Neural crest cell (in vitro differentiated cells): ENCODE measurements at places on chromosomes 11 and 22. TPM values are rescaled to one million over a fixed set of nuclear protein-coding genes. Genes with fewer than 3 reads are reported as not detected.

PHF21B gene
- 36.5 and 40.4 TPM in 2 replicates for total RNA-seq

GRCh38 chr11:46912526-46913150 is 5.7 kb downstream of the LRP4 start:
- DNase-seq: peak; percentile 36
- peaks cover 6% of the 10 kb centered on the region for H3K27me3 ChIP-seq
- H3K27ac ChIP-seq: peak overlapping the region; percentile 74
- peak overlapping the region; percentile 85 for H3K4me3 ChIP-seq
- H3K36me3 ChIP-seq: no peaks in the 10 kb centered on the region

CHST1 gene
- total RNA-seq: 1.1 and 1.3 TPM in 2 replicates

CSF2RB gene
- not detected in 2 replicates for total RNA-seq

DNA sequence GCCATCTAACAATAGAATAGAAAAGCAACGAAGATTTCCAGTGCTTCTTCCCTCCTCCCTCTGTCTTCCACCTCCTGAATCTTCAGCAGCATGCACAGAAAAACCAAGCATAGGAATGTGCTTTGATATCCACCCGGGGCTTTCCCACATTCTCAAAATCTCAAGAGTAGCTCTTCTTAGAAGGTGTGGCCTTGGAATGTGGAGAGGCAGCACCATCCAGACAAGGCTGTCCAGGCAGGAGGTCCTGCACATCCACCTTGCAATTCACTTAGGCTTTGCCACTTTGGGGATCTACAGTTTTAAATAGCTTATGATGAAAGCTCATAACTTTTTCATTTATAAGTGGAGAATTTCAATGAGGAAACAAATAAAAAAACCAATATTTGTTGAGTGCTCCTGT is 72.9 kb downstream of the KIRREL3 start:
- H3K4me1 ChIP-seq: peaks cover 42% of the 10 kb centered on the region
- H3K36me3 ChIP-seq: no peaks in the 10 kb centered on the region
- H3K27me3 ChIP-seq: no peaks in the 10 kb centered on the region

DNA sequence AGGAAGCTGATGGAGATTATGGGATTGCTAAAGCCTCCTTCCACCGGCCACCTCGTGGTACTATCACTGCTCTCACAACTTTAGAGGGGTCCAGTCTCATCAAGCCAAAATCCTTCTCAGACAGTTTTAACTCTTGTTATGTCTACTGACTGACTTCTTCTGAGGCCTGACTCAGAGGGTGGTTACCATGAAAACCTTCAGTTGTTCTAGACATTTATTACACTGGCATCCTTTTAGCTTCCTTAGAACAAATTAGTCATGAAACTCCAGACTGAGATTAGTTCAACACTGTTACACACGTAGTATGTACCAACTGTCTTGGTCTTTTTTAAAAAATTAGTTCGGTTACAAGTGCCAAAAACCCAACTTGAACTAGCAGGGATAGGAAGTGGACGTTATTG is 7.5 kb downstream of the DIXDC1 start:
- no peaks in the 10 kb centered on the region for H3K27me3 ChIP-seq
- DNase-seq: no peak
- H3K27ac ChIP-seq: no peak overlapping the region
- no peaks in the 10 kb centered on the region for H3K36me3 ChIP-seq

GRCh38 chr11:95877291-95877690 is 46.6 kb downstream of the MTMR2 start:
- H3K4me3 ChIP-seq: no peak overlapping the region
- no peak overlapping the region for H3K27ac ChIP-seq
- H3K36me3 ChIP-seq: peaks cover 51% of the 10 kb centered on the region
- no peaks in the 10 kb centered on the region for H3K4me1 ChIP-seq
- no peak for DNase-seq

DNA sequence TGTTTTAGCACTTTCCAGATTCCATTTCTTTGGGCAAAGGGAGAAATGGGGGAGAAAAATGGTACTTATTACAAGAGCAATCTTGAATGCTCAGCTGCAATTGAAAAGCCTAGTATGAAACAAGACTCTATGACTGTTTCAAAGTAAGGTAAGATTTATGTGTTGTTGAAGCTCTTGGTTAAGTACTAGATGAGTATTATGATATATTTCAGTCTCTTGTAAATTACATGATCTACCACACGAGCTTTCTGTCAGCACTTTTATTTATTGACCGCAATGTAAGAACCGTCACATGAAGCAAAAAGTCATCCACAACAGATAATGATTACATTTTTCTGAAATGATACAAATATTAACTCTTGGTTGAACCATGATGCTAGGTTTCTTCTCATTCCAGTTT is 906.7 kb upstream of the CHORDC1 start:
- DNase-seq: no peak
- no peaks in the 10 kb centered on the region for H3K36me3 ChIP-seq
- no peak overlapping the region for H3K4me3 ChIP-seq
- H3K27ac ChIP-seq: no peak overlapping the region

DNA sequence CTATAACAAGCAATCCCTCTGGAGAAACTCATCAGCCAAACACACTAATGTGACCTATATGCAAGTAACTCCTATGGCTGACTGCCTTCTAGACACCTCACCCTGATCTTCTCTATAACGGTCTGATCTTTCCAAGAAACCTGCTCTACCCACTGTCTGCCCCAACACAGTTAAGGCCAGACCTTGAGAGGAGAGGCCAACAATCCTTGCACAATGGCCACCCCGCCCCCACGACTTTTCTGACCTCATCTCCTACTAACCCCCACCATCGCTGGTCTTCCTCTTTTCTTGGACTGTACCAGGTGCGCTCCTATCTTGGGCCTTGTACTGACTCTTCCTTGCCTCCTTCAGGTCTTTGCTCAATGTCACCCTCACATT is 12.5 kb downstream of the HIRA start:
- H3K27ac ChIP-seq: no peak overlapping the region
- no peak overlapping the region for H3K4me3 ChIP-seq
- DNase-seq: no peak
- H3K27me3 ChIP-seq: no peaks in the 10 kb centered on the region
- peaks cover 14% of the 10 kb centered on the region for H3K36me3 ChIP-seq
- H3K4me1 ChIP-seq: peaks cover 29% of the 10 kb centered on the region

CCDC116 gene
- total RNA-seq: 1.2 and 1.3 TPM in 2 replicates

TIRAP gene
- total RNA-seq: 9.7 and 10.6 TPM in 2 replicates

MRGPRE gene
- total RNA-seq: not detected in 2 replicates

TYMP gene
- total RNA-seq: 0.86 and 1.2 TPM in 2 replicates

GRCh38 chr22:19604711-19605268 is 80.6 kb upstream of the CLDN5 start:
- no peak for DNase-seq
- peaks cover 4% of the 10 kb centered on the region for H3K4me1 ChIP-seq
- no peaks in the 10 kb centered on the region for H3K36me3 ChIP-seq
- H3K27me3 ChIP-seq: no peaks in the 10 kb centered on the region
- no peak overlapping the region for H3K27ac ChIP-seq
- no peak overlapping the region for H3K4me3 ChIP-seq

ELF5 gene
- not detected in 2 replicates for total RNA-seq

RIBC2 gene
- total RNA-seq: 7.6 and 8.7 TPM in 2 replicates

MS4A4E gene
- total RNA-seq: 0.27 and 0.28 TPM in 2 replicates

PACSIN3 gene
- 56.4 and 57.0 TPM in 2 replicates for total RNA-seq

DNA sequence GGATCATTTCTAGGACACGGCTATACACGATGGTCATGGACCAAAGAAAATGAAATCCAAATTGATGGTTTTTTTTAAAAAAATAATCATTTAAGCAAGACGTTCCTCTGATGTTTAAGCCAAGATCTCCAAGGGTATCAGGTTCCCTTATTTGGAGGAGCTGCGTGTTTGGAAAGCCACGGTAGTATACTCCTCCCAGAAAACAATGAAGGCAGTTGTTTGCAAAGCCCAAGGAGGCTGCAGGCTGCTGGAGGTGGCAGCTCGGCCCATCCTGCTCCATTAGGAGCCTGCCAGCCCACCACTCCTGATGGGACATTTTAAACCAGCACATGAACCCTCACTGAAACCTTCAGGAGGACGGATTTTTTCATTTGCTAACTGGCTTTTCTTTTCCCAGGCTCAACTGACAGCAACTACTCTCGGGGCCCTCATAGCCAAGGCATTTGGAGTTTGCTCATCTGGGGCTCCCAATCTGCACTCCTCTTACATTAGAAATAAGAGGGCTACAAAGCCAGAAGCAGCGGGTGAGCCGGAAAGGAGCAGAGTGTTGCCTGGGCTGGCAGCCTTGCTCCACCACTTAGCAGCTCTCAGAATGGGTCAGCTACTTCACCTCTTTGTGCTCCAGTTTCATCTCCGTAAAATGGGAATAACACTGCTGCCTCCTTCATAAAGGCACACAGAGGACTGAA is 58.4 kb downstream of the ABTB2 start:
- H3K27me3 ChIP-seq: no peaks in the 10 kb centered on the region
- DNase-seq: no peak
- H3K4me1 ChIP-seq: peaks cover 31% of the 10 kb centered on the region
- no peak overlapping the region for H3K4me3 ChIP-seq

MAJIN gene
- total RNA-seq: not detected in 2 replicates

DNA sequence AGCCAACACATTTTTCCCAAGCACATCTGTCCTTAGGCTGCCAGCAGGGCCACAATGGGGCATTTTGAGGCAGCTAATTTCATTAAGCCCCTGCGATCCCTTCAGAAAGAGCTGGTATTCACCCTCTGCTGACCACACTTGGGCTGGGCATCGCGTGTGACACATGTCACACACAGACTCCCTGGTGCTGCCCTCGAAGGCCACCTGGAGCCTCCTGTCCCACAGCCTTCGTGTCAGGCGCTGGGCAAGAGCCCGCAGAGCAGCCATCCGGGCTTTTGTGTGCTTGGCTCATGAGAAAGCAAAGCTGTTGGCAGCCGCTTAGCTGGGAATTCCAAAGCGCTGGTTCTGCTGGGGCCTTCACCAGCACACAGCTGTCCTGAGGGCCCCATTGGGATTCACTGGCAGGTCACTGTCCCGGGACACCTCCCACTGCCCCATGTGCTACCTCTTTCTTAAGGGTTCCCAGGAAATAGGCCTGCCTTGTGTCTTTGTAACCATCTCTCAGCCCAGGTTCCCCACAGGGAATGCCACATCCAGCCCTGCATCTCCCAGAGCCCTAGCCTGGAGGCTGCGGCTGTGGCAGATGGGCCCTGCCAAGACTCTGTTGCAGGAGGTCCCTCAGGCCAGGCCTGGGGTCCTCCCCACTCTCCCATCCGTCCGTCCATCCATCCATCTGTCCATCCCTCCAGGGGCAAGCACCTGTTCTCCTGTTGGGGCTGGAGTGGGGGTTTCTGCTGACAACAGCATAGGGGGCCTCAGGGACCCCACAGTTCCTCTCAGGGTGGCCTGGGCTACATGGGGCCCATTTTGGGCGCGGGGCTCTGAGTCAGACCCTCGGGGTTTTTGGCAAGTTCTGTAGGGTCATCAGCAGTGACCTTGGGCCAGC is 4.9 kb downstream of the CLDN5 start:
- H3K4me1 ChIP-seq: peaks cover 15% of the 10 kb centered on the region
- H3K27ac ChIP-seq: no peak overlapping the region
- no peak for DNase-seq
- H3K27me3 ChIP-seq: peaks cover 34% of the 10 kb centered on the region

CCDC157 gene
- total RNA-seq: 8.3 and 9.3 TPM in 2 replicates

- H3K4me1 ChIP-seq: peaks cover 33% of the 10 kb centered on the region
- H3K27me3 ChIP-seq: peaks cover 38% of the 10 kb centered on the region
- no peak overlapping the region for H3K4me3 ChIP-seq
- H3K27ac ChIP-seq: no peak overlapping the region
- no peak for DNase-seq
- no peaks in the 10 kb centered on the region for H3K36me3 ChIP-seq
These were observed 265.8 kb downstream of the BUD13 start for GRCh38 chr11:116507016-116507415.

KRTAP5-9 gene
- total RNA-seq: not detected in 2 replicates

OR10D3 gene
- total RNA-seq: not detected in 2 replicates

- H3K4me1 ChIP-seq: no peaks in the 10 kb centered on the region
- H3K27me3 ChIP-seq: no peaks in the 10 kb centered on the region
- DNase-seq: no peak
- no peak overlapping the region for H3K27ac ChIP-seq
- H3K36me3 ChIP-seq: no peaks in the 10 kb centered on the region
- no peak overlapping the region for H3K4me3 ChIP-seq
These were observed 58.4 kb upstream of the RCN1 start for GRCh38 chr11:32032478-32032877.

ACTN3 gene
- total RNA-seq: 0.16 and 0.35 TPM in 2 replicates

MMP11 gene
- total RNA-seq: 10.8 and 11.2 TPM in 2 replicates

GRCh38 chr11:35419830-35420333 is 524 bp upstream of the SLC1A2 start:
- H3K27me3 ChIP-seq: peaks cover 99% of the 10 kb centered on the region
- no peak for DNase-seq
- no peak overlapping the region for H3K27ac ChIP-seq
- peak overlapping the region; percentile 74 for H3K4me3 ChIP-seq
- peaks cover 18% of the 10 kb centered on the region for H3K4me1 ChIP-seq

TMEM25 gene
- 27.6 and 28.6 TPM in 2 replicates for total RNA-seq

- no peak overlapping the region for H3K4me3 ChIP-seq
- H3K27ac ChIP-seq: no peak overlapping the region
- DNase-seq: no peak
- peaks cover 34% of the 10 kb centered on the region for H3K27me3 ChIP-seq
- no peaks in the 10 kb centered on the region for H3K36me3 ChIP-seq
- H3K4me1 ChIP-seq: peaks cover 5% of the 10 kb centered on the region
These were observed 18.1 kb downstream of the DUSP8 start for GRCh38 chr11:1553808-1554594.

DNA sequence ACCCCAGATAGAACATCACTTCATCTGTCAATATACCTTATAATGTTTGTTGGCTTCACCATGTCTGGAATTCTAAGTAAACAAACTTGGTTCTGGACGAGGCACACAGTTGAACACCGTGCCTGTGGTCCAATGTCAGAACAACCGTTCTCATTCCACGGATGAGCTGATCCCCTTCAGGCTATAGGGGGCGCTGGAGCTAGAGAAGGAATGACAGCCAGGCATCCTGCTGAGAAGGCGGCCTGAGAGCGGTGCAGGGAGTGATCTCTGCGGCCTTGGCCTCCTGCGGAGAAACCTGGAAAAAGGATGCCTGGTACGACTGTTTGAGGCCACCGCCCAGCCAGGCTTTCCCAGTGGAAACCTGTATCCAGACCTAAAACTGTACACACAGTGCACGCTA is 48.7 kb downstream of the FDX1 start:
- no peak overlapping the region for H3K27ac ChIP-seq
- H3K4me3 ChIP-seq: no peak overlapping the region
- no peaks in the 10 kb centered on the region for H3K27me3 ChIP-seq
- H3K4me1 ChIP-seq: peaks cover 3% of the 10 kb centered on the region
- DNase-seq: peak; percentile 23

DNA sequence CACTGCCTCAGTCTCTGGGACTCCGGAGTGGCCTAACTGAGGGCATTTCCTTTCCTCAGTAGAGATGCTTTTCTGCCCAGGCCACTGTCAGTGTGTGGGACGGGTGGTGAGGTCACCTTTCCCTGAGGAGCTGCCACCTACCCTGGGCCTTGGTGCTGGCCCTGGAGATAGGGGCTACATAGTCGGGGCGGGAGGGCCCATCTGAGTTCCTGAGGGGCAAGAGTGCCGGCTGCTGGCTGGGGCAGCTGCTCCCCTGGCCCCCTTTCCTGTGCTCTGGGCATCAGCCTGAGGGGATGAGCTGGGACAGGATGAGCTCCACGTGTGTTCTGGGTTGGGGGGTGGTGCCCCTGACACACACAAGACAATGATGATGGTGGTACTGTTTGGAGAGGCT is 5.4 kb downstream of the KCNC1 start:
- no peaks in the 10 kb centered on the region for H3K36me3 ChIP-seq
- H3K4me1 ChIP-seq: peaks cover 29% of the 10 kb centered on the region
- H3K27me3 ChIP-seq: peaks cover 5% of the 10 kb centered on the region
- no peak overlapping the region for H3K4me3 ChIP-seq

- DNase-seq: no peak
- no peaks in the 10 kb centered on the region for H3K36me3 ChIP-seq
- no peak overlapping the region for H3K27ac ChIP-seq
- H3K27me3 ChIP-seq: no peaks in the 10 kb centered on the region
These were observed 14.2 kb downstream of the GAS2 start for GRCh38 chr11:22680628-22681027.
